ENCODE measurements at places on chromosomes 2 and 18.

GRCh38 chr2:170845343-170845742 is 28.7 kb downstream of the GAD1 start:
- no peak for DNase-seq

- no peak for DNase-seq
Observed at GRCh38 chr2:120976501-120977307, 241.0 kb downstream of the GLI2 start.

GRCh38 chr2:168149150-168149974 is 98.0 kb downstream of the STK39 start:
- DNase-seq, result no peak

GRCh38 chr2:199792381-199792780 is 58.6 kb downstream of the FTCDNL1 start:
- DNase-seq, result no peak

DNA sequence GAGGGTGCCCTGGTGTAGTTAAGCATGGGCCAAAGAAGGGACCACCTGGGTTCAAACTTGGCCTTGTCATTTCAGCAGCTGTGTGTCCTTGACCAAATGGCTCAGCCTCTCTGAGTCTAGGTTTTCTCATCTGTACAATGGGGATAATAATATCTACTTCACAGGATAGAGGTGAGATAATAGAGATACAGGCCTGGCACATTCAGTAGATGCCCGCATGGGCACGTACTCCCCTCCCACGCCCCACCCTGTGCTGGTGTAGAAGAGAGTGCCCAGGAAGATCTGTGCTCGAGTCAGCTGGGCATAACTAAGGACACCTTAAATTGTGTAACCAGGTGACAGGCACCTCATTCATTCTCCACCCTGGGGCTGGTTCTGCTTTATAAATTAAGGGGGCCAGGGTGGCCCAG is 8.4 kb upstream of the TMEM185B start:
- no peak for DNase-seq

- DNase-seq, result peak; percentile 83
Observed at GRCh38 chr2:231674587-231675338, 33.6 kb upstream of the PTMA start.

- DNase-seq, result no peak
Observed at GRCh38 chr2:45884126-45884525, 232.7 kb downstream of the PRKCE start.

DNA sequence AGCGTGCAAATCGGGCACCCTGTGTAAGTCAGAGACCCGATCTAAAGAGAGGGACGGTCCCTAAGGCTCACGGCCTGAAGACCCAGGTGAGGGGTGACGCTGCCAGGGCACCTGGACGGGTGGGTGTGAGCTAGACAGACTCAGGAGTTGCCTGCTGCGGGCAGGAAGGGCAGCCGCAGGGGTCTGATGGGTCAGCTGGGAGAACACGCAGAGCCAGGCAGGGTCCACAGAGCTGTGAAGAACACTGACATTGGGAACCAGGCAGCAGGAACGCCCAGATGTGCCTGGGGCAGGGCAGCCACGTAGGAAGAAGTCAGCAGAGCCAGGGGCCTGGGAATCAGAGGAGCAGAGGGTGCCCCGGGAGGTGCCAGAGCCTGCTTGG is 25.9 kb downstream of the HDAC4 start:
- DNase-seq, result no peak

DNA sequence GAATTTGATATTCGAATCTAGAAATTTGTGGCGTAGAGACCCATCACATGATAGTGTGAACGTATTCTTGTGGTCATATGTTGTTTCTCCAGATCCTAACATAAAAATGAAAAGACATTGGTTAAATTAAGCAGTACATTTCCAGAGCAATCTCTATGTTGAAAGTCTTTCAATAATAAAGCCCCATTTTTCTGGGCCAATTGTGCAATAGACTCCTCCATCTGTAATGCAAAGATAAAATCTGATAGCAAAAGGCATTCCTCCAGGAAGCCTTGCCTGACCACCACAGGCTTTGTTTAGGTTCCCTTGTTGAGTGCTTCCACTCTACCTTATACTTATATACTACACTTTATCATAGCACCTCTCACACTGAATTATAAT is 31.3 kb downstream of the APOB start:
- no peak for DNase-seq

GRCh38 chr2:109285244-109285651 is 156.2 kb downstream of the SH3RF3 start:
- no peak for DNase-seq

DNA sequence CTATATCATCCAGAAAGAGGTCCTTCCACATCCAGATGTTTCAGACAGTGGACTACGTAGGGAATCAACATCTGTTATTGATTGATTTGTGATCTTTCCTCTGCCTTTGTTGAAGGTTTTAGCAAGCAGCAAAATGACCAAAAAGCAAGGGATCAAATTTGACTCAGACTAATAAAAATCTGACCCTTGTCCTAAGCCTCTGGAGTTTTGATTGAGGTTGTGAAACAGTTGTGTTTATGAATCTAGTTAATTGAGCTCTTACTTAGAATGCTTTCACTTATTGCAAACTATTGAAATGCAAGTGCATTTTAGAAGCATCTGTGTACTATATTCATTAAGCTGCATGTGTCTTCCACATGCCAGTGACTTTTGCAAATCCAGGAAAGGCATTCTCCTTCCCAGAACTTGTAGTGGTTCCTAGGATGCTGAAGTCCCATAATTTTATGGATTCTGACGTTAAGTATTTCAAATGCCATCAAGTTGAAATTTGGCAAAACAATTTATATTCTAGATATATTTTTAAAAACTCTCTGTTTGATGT is 116.0 kb downstream of the MTX2 start:
- DNase-seq, result no peak

DNA sequence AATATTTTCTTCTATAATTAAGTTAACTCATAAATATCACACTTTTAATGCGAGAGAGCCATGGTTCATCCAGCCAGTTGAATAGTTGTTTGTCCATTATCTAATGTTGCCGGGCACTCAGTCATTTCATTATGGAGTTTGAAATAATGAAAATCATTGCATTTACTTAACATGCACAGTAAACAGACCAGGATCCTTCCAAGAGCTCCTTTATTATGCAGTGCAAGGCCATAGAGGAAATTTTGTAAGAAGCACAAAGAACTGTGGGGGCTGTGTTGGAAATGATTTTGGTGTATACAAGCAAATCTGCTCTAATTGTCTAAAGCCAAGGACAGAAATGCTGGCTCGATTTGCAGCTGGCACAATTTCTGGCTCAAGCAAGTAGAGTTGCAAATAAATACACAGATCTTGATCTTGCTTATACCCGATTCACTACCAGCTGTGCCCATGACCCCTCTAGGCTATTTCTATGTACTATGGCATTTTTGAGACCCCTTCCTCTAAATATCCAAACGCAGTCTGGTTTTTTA is 400.3 kb upstream of the HNRNPA3 start:
- no peak for DNase-seq

- DNase-seq, result no peak
Observed at GRCh38 chr2:235027558-235028214, 75.9 kb downstream of the SH3BP4 start.

DNA sequence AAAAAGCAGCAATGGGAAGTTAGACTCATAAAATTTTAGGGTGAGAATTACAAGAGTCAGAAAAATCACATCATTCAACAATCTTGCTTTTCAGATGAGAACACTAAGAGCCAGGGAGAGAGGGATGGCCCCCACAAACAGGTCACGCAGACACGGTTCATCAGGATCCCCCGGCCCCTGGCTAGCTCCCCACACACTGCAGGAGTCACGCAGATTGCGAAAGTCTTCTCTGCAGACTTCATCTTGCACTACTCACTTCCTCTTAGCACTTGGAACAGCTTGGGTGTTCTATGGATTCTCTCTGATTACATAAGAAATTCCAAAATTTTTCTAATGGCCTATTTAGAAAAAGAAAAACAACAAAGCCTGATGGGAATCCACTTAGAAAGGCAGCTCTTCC is 21.6 kb upstream of the SULT1C2 start:
- DNase-seq, result no peak

GRCh38 chr2:126507425-126507911 is 148.5 kb upstream of the GYPC start:
- no peak for DNase-seq

GRCh38 chr2:25358836-25359235 is 17.1 kb upstream of the DNMT3A start:
- no peak for DNase-seq

- DNase-seq, result no peak
Observed at GRCh38 chr2:39705638-39706037, 39.9 kb downstream of the TMEM178A start.

GRCh38 chr2:1563943-1564891 is 151.0 kb downstream of the TPO start:
- DNase-seq, result peak; percentile 50

DNA sequence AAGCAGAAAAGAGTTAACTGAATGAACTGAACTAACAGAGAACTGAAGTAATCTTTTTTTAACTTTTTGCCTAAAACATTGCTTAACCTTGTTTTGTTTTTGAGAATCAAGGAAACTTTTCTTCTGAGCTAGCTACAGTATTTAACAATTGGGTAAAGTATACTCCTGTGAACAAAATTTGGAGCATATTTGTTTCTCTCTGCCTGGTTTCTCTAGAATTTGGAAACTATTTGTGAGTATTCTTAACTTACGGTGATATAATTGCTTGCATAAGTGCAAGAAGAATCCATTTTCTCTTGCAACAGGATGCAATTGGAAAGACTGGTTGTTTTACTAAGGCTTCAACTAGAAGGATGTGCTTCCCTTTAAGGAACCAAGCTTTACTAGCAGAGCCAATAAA is 65.9 kb upstream of the FAM98A start:
- DNase-seq, result no peak

DNA sequence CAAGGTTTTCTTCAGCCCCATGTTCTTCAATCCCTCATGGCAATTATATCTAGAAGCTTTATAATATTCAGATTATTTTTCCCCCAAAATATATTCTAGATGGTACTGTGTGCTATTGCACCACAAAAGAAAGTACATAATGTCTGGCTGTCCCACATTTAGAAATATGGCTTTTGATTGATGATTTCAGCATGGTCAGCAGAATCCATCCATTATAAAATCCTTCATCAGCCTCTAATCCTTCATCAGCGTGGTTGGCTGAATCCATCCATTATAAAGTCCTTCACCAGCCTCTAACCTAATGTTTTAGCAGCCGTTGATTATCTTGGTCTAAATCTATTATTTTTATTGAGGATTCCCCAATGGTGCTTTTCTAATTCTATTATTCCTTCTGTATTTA is 23.3 kb upstream of the HAAO start:
- DNase-seq, result no peak

- no peak for DNase-seq
Observed at GRCh38 chr2:152298754-152299153, 36.2 kb upstream of the FMNL2 start.

GRCh38 chr2:172168917-172169346 is 66.2 kb upstream of the DLX2 start:
- no peak for DNase-seq

DNA sequence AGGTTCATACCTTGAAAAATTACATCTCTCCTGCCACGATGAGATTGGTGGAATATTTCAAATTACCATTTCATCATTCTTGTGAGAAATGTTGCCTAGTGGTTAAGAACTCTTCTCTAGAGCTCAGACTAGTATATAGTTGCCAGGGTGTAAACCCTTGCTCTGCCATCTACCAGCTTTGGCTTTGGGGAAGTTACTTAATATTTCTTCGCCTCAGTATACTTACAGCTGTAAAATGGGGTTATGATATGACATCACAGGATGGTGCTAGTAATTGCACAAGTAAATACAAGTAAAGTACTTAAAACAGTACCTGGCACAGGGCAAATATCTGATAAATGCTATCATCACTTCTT is 1.5 kb downstream of the SPOPL start:
- DNase-seq, result no peak

- DNase-seq, result no peak
Observed at GRCh38 chr2:27313882-27314645, 5.8 kb upstream of the UCN start.
